Stimulated activated CD8-positive, alpha-beta memory T cell treated with anti-CD3 and anti-CD28 coated beads, Interleukin-12 subunit alpha, Interleukin-12 subunit beta, amount 100 ng/mL, for 4 hours (primary cell): ENCODE measurements at places on chromosomes 1 and 21.

GRCh38 chr1:33420870-33421775 is 9.8 kb downstream of the PHC2 start:
- no peak for DNase-seq

- DNase-seq: no peak
These were observed 106.0 kb downstream of the UBE2U start for GRCh38 chr1:64309431-64309831.

GRCh38 chr1:39501666-39502065 is 10.2 kb downstream of the BMP8A start:
- no peak for DNase-seq

- DNase-seq: no peak
These were observed 111.1 kb downstream of the FNBP1L start for GRCh38 chr1:93559045-93559444.

DNA sequence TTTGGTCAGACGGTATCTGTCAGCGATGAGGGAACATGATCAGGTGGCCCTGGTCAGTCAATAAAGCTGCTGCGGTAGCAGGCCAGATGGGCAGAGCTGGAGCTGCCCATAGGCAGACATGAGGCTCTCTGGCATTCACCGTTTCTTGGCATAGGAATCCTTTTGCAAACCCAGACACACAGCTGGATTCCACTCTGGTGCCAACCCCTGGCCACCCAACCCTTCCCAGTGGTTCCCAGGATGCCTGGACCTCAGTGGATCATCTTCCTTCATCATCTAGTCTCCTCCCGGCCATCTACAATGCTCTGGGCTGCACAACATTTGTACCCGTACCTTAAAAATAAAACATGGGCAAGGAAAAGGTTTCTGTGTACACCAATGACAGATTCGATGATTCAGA is 68.3 kb upstream of the ACTRT2 start:
- DNase-seq: no peak

- no peak for DNase-seq
These were observed 14.4 kb upstream of the POU2F1 start for GRCh38 chr1:167206166-167206835.

DNA sequence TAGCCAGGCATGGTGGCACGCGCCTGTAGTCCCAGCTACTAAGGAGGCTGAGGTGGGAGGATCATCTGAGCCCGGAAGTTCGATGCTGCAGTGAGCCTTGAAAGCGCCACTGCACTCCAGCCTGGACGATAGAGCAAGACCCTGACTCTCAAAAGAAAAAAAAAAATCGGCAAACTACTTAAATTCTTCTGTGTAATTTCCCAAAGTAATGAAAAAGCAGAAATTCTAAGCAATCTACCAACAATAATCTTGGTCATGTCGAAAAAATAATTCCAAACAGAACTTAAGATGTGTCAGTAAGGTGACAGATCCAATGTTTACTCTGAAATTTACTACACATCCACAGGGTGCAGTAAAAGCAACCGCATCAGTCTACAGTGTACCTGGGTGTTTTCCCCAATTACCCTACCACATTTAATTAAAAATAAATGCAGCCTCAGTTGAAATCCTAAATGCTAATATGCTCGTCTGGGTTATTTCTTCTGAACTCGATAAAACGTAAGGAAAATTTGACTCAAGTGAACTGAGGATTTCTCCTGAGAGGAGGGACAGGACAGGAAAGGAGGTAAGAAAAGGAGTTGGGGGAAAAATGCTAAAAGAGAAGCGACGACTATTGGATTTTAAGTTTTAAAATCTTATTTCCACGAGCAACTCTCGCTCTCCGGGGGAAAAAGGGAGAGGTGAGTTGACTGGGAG is 801 bp downstream of the EPRS1 start:
- DNase-seq: no peak

DNA sequence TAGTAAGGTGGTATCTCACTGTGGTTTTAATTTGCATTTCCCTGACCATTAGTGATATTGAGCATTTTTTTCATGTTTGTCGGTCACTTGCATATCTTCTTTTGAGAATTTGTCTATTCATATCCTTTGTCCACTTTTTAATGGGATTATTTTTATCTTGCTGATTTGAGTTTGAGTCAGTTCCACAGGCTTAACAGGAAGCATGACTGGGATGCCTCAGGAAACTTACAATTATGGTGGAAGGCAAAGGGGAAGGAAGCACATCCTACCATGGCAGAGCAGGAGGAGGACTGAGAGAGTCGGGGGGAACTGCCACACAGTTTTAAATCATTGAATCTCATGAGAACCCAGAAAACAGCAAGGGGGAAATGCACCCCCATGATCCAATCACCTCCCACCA is 51.1 kb downstream of the ODF2L start:
- no peak for DNase-seq

DNA sequence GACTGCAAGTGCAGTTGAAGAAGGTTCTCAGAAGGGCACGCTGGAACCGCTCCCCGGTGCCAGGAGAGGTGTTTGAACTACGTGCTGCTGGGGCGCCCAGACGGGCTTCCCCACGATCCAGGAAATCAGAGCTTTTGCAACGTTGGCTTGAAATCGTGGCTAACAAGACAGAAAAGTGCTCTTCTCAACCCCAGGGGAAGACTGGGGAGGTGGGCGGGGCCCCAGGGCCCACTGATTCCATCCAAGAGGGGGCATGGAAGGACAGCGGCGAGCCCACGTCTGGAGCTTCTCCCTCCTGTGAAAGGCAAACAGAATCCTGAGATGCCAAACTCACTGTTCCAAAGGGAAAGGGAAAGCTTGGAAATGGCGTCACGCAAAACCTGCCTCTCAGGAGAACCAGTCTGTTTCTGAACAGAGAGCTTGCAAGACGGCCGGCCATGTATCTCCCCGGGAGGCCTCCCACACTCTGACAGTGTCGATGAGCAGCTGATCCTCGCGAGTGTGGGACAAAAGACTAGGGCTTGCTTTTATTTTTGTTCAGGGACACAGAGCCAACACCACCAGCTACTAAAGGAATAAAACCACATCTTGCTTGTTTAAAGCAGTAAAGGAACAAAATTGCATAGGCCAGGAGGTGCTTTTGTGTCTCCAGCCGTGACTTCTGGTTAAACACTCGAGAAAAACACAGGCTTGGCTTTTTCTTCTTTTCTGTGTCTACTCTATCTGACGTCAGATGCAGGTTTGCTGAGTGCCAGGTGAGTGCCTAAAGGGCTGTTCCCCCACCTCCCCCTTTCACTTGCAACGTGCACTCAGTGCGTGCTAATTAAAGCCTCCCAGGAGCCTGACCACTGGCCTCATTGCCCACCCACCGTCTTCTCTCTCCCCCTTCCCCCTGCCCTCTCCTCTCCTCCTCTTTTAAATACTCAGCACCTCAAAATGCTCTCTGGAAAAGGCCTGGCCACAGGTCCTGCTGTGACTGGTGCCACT is 41.5 kb downstream of the LRRC3 start:
- DNase-seq: no peak

DNA sequence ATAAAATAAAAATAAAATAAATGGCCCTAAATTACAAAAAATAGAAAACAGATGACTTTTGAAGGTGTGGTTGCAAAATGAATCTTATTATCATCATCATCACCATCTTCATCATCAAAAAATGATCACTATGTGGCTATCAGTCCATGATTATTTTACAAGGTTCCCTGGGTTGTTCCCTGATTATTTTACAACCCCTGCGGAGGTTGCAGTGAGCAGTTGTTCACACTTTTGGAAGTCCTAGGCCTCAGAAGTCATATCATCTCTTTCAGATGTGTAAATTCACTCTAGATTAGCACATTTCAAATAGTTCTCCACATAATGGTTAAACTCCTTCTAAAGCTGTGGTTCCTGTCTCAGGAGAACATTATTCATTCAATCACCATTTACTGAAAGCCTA is 57.4 kb upstream of the NR5A2 start:
- DNase-seq: no peak

GRCh38 chr1:5514527-5515183 is 477.6 kb downstream of the NPHP4 start:
- peak; percentile 41 for DNase-seq

DNA sequence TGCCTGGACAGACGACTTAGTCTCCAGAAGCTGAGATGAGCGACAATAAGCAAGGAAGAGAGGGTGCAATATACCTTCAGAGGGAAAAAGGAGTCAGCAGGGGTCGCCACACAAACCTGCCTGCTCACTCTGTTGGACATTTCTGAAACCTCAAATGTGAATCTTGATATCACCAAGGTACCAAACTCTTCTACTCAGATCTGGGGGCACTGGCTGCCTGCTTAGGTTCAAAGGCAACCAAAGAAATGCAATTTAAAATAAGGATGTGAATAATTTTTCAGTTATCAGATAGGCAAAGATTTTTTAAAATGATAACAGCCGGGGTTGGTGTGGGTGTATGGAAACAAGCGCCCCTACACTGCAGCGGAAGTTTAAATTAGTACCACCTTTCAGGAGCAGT is 164.2 kb downstream of the HIVEP3 start:
- DNase-seq: no peak

DNA sequence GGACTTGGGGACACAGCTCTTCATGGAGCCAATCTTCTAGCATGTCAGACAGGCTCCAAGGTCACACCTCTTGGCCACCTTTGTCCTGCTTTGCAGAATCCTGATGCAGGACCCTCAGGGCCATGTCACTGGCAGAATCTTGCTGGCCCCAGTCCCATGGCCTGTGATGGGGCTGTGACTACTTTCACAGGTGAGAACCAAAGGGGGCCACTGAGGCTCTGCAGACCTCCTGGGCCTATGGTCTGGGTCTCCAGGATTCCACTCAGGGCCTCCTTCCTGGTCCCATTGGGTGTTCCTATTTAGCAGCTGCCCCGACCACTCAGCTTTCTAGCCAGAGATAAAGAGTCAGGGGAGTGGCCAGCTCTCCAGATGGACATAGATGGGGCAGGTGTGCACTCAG is 238.7 kb downstream of the MATN1 start:
- DNase-seq: no peak

DNA sequence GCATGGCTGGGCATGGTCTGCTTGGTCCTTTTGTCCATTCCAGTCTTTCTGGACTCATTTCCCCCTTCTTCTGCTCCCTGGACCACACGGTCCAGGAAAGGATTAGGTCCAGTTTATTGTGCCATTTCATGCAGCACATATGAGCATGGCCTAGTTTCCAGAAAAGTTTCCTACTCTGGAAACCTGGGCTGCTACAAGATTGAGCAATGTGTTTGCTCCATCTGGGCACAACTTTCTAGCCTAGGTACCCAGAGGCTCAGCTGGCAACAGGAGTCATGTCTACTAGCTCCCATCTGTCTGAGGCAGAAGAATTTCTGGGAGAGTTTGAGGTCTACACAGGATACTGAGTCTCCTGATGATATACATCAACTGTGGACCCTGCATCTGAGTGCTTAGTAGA is 14.8 kb downstream of the FMOD start:
- DNase-seq: no peak
